Retina (tissue), 1 donor: ENCODE measurements at places on chromosomes 3 and 15.

GRCh38 chr3:181317508-181317907 is 328.0 kb upstream of the DNAJC19 start:
- DNase-seq = peak; percentile 42

GRCh38 chr3:188480011-188480410 is 326.1 kb downstream of the LPP start:
- DNase-seq = no peak

DNA sequence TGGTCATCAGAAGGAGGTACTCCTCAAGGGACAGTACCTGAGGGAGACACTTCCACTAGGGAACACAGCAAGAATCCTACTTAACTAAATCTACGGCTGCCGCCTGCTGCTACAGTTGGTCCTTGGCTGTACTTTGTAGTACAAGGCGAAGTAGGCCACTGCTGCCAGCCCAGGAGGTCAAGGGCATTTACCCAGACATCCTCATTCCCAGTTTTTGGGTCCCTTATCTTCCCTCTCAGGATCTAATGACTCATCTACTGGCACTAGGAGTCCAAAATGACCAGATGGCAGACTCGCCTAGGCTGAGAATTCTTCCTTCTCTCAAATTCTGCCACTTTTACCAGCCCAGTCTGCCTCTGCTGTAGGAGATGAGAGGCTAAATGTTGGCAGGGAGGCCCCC is 27.1 kb upstream of the LAMP3 start:
- DNase-seq = no peak

GRCh38 chr3:48847053-48847503 is 596 bp downstream of the PRKAR2A start:
- peak; percentile 76 for DNase-seq

- DNase-seq = no peak
Observed at GRCh38 chr3:55935241-55935640, 448.1 kb upstream of the WNT5A start.

DNA sequence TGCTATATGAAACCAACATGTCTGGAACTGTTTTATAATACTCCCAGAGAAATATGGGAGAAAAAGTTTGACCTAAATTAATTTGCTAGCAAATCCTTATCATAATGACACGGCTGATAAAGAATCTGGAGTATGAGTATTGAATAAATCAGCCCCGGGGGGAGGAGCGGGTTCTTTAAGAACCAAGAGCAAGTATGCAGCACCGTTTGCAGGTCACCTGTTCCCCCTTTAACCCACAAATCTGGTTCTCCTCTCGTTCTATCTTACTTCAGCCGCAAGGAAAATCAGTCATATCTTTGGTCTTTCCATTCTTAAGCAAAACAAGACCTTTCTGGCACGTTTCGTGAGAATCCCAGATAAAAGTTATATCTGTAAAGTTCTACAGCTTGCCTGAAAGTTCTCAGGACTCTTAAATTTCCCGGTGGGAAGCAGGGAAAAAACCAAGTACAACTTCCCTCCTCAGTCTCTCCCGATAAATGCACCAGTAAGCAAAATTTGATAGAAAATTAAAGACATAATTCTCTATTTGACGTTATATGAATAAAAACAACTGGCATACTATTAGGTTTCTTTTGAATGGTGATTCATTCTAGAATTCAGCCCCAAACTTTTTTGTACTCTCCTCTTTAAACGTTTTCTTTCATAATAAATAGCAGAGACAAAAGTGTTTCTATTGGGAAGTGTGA is 348.6 kb downstream of the ZBBX start:
- peak; percentile 5 for DNase-seq

DNA sequence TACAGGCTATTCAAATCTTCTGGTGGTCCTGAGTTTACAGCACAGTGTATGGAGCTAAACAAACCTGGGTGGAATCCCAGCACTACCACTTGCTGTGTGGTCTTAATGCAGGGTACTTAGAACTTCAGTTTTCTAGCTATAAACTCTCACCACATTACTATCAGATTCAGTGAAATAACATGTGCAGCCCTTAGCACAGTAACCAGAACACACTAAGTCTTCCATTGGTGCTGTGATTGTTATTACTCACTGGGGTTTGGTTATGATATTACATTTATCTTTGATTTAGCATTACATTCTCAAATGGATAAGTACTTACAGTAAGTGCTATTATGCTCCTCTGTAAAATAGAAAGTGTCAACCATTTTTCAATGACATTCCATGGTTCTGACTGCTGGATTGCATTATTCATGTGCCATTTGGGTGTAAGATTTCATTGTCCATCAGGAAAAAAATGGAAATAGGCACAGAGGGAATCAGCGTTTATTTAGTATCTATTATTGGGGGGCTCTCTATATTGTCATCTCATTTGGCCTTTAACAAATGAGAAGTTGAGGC is 81.9 kb downstream of the PDE8A start:
- no peak for DNase-seq

DNA sequence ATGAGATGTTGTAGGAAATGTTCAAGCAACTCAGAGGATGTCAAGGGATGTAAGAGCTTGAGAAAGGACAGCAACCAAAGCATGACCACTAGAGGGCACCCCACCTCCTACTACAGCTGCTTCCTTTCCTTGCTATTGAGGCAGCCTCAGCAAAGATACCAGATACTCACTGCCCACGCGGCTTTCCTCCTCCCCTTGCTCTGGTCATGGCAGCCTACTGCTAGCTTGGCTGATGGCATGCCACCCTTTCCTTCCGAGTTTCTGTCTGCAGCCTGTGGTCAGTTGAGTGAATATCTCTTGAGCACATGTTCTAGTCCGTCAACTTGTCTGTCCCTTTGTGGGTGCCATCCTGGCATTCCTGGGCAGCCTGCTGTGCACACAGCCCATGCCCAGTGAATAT is 4.4 kb upstream of the CXCR6 start:
- DNase-seq = peak; percentile 87

DNA sequence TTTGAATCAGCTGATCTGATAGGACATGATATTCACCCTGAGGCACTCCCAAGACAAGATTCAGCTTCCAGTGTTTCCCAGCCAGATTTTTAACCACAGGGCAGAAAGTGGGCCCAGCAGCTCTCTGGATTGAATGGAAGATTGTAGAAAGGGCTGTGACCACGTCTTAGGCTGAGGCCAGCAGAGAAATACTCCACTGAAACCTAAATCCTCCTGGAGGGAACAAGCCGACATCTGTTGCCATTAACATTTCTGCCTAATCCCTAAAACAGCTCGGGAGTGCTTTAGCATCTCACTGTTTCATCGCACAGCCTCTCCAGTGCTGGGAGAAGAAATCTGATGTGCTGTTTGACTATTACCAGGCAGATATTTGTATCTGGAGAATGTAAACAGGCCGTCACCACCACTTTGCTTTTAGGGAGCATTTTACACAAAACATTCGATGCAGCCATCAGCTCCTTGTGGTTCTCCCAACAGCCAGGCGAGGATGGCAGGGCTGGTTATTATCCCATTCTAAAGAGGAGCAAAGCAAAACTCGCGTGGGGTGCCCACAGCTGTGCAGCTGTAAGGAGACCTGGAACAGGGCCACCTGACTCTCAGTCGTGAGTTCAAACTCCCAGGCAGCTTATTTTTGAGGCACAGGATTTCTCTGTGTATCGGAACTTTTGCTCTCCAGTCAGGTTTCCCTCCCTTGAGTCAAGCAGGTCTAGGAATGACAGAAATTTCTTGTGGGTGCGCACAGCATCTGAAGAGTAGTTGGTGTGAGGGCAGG is 117.4 kb downstream of the LIPC start:
- no peak for DNase-seq

GRCh38 chr3:30988769-30989168 is 94.3 kb upstream of the GADL1 start:
- no peak for DNase-seq

- peak; percentile 62 for DNase-seq
Observed at GRCh38 chr3:13452490-13453335, 27.4 kb upstream of the HDAC11 start.

GRCh38 chr3:143644370-143645089 is 203.7 kb downstream of the SLC9A9 start:
- peak; percentile 69 for DNase-seq

DNA sequence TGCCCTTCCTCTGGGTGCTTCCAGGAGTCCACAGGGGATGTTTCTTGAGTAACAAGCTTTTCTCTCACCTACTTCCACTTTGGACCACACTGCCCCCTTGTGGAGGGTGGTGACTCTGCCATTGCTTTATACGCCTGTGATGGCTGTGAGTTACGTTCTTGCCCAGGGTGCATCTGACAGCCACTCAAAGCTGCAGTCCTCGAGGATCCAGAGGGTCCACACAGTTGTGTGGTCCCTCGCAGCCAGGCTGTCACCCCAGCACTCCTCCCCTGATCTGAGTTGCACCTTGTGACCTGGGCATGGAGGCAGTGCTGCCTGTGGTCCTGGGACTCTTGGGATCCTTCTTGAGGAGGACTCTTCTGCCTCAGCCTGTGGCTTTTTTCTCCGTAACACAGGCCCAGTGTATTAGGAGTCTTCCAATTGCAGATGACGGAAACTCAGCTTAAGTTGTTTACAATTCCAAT is 23.4 kb downstream of the FOXL2 start:
- DNase-seq = peak; percentile 65

- DNase-seq = no peak
Observed at GRCh38 chr3:161941891-161942290, 445.3 kb downstream of the OTOL1 start.

DNA sequence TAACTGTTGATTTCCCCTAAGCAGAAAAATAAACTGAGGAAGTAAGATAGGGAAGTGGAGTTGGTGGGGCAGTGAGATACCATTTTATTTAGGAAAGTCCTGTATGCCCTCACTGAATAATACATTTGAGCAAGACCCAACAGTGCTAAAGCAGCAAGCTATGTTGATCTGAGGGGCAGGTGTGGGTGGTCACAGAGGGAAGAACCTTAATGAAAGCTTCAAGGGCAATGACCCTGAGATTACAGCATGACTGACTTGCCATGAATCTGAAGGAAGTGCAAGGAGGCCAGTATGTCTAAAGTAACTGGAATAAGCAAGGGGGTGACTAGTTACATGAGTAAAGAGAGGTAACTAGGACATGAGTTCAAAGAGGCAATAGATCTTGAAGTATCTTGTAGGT is 159.5 kb downstream of the CD47 start:
- no peak for DNase-seq

DNA sequence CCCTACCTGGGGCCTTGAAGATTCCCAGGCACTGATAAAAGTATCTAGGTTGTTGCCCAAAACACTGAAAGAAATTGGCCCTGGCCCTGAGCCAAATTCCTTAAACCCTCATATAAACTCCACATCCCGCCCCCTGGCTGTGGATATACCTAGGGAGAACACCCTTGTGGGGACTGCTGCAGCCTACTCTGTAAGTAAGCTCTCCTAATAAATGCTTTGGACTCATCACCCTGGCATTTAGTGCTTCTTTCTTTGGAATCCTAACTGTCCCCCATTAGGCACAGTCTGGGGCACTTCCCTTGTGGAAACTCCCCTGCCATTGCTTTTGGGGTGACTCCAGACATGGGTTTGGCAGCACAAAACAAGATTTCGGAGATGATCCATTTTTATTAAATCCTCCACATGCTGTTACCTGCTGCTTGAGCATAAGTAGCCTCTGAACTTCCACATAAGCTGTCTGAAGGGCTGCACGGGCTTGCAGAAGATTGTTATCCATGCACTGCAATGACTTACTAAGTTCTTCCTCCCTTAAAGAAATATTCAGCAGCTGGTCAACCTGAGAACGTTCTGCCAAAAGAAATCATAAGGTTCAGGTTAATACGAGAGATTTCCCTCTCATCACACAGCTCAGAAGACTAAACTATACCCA is 46.4 kb downstream of the ZNF106 start:
- no peak for DNase-seq

DNA sequence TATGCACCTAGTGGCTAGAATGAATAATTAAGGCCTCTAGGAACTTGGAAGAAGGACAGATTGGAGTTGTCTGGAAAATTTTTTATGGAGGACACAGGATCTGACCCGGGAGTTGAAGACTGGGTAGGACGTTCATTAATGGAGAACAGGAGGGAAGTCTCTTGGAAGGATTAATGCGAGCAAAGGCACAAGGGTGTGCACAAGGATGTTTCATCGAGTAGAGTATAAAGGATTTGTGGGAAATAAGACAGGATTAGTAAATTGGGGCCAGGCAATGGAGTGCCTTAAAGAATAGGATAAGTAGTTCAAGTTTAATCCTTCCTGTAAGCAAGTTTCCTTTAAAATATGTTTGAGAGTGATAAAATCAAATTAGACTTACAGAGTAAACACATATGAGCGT is 14.6 kb downstream of the LMOD3 start:
- DNase-seq = no peak

DNA sequence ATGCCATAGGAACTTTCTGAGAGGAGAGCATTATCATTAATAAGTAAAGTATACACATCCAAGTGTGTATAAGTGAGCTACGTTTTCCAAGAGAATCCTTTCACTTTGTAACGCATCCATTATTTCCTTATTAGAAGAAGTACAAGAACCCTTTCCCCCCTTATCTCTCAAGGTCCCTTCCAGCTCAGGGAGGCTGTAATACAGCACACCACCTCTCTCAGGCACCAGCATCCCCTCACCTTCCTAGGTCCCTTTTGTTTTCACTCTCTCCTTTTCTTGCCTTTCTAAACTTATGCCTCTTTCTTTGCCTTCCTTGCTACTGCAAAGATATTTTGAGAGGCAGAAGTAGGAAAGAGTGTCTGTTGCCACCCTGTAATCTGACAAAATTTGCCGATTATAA is 446.0 kb downstream of the GRM7 start:
- DNase-seq = no peak

DNA sequence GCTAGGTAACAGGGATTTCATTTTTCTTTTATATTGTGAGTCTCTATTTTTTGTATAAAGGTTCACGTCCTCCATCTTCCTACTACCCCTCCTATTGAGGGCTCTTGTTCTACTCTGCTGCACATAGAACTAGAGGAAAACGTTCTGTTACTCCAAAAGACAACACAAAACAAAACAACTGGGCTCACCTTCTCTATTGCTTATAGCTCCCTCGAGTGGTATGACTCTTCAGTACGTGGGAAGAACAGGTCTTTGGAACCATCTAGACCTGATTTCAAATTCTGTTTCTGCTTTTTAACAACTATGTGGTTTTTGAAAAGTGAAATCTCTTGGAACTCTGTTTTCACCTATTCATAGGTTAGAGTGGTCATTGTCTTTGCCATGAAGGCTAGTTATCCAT is 515.3 kb downstream of the SOX2 start:
- DNase-seq = no peak

- DNase-seq = no peak
Observed at GRCh38 chr3:30518181-30518864, 88.1 kb upstream of the TGFBR2 start.

DNA sequence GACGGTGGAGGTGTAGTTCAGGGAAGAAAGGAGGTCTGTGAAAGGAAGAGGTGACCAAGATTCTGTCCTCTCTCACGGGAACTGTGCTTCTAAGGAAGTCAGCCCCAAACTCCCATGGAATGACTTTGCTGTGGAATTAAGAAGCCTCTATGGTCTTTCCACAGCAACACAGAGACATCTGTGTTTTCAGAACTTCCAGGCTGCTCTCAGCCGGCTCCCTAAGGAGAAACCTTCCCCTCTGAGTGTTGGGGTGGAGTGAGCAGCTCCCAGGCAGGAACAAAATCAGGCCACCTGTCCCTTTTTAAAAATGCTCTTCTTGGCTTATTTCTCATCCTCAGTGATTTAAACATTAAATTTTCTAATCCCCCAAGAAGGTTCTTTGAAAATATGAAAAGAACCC is 53.3 kb upstream of the SNRK start:
- DNase-seq = no peak

- no peak for DNase-seq
Observed at GRCh38 chr3:187150599-187150998, 11.3 kb upstream of the RPL39L start.

GRCh38 chr15:70348581-70349344 is 251.0 kb upstream of the TLE3 start:
- peak; percentile 52 for DNase-seq

- DNase-seq = no peak
Observed at GRCh38 chr3:119779731-119780383, 2.0 kb upstream of the NR1I2 start.
